Muscle of back (tissue), 13 donors: ENCODE measurements at places on chromosomes 7 and 10.
A peak's percentile ranks its signal among the peaks of the same experiment; 100 is the strongest.

DNA sequence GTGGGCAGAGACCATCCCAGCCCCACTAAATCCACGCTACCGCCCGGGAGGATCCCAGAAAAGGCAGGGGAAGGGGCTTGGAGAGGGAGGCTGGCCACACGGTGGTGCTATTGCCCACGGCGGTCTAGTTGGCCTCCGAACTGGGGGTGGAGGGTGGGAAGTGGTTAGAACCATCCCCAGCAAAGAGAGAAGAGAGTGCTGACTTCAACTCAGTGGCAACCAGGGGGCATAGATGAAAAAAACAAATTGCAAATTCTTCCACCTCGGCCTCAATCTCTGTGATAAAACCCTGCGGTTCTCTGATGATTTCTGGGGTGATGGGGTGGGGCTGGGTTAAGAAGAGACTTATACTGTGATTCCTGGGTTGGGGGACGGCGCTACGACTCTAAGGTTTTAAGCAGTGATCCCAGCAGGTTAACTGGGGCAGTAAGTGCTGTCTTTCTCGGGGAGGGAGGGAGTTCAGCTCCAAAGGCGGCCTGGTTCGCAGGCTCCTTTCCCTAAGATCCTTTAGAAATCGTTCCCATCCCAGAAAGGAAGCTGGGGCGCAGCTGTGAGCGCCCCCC lies 154.5 kb upstream of the LYZL2 start:
- peak; percentile 92 for DNase-seq

GRCh38 chr7:4861227-4861626 lies 603 bp downstream of the PAPOLB start:
- DNase-seq, result no peak

- peak; percentile 13 for DNase-seq
Measured at GRCh38 chr7:5354460-5355232, 69.0 kb downstream of the TNRC18 start.

DNA sequence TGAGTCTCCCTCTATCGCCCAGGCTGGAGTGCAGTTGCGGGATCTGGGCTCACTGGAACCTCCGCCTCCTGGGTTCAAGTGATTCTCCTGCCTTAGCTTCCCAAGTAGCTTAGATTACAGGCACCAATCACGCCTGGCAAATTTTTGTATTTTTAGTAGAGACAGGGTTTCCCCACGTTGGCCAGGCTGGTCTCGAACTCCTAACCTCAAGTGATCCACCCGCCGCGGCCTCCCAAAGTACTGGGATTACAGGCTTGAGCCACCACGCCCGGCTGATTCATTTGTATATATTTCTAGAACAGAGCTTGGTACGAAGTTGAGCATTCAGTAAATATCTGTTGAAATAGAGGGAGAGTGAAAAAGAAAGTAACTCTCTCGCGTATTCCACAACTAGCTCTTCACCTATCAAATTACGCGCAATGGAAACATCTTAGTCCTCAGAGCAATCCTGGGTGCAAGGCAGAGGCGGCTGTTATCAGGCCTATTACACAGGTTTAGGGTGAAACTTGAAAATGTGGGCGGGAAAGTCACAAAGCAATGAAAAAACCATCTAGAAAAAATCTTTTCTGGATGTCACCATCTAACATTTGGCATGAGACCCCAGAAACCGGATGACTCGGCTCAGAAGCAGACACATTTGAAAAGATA lies 707 bp upstream of the GHITM start:
- no peak for DNase-seq

DNA sequence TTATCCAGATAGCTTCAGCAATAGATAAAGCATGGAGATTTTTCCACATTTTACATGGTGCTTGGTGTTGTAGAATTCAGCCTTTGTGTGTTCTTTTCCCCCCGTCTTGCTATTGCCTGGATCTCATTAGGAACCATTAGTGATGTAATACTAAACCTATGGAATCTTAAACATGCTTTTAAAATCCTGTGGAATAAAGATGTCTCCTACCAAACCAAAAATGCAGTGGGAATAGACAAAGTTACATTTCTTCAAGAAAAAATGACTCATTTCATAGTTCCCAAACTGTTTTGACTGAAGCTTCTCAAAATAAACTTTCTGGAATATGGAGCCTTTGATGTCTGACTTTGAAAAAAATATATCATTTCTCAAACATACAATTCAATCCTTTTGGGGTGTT lies 44.0 kb downstream of the CALD1 start:
- no peak for DNase-seq

GRCh38 chr10:130464426-130464825 lies 328.2 kb downstream of the GLRX3 start:
- no peak for DNase-seq

DNA sequence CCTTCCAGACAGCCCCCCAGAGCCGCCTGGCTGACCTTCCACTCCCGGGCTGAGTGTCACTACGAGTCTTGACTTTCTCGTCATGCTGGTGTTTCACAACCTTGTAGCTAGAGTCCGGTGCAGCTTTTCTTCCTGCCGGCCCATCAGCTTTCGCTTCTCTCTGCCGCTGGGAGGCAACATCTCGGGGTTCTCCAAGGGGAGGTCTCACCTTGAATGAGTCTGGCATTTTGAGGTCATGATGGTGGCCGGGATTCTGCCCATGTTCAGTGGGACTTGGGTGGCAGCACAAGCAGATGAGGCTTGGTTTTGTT lies 285.2 kb downstream of the CAMK1D start:
- no peak for DNase-seq

- no peak for DNase-seq
Measured at GRCh38 chr7:24932815-24933214, 47.2 kb downstream of the OSBPL3 start.

GRCh38 chr7:128892521-128893250 lies 17.8 kb downstream of the KCP start:
- DNase-seq, result no peak

DNA sequence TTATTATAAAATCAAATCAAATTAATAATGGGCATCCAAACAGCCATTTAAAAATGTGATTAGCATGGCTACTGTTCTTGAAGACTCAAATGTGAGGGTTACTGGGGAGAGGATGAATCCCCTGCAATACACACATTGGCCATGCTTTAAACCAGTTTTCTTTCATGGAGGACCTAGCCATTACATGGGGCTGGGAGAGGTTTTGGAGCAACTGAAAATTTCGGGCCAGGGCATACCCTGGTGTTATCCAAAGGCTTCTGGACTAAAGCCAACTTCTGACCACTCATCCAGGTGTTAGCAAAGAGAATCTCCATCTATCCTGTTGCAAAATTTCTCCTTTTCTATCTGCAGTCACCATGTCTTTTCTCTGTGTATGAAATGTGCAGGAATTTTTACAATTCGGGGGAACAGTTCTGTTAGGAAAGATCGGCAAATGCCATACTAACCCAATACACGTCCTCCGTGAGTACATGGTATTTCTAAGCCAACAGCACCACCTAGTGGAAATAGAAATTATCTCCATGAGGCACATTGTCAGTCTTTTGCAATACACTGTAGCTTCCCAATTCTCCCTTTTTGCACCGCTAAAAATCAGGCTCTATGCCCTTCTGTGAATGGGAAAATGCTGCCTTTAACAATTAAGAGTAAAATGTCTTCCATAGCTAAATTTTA lies 47.0 kb upstream of the ZNF107 start:
- peak; percentile 11 for DNase-seq

DNA sequence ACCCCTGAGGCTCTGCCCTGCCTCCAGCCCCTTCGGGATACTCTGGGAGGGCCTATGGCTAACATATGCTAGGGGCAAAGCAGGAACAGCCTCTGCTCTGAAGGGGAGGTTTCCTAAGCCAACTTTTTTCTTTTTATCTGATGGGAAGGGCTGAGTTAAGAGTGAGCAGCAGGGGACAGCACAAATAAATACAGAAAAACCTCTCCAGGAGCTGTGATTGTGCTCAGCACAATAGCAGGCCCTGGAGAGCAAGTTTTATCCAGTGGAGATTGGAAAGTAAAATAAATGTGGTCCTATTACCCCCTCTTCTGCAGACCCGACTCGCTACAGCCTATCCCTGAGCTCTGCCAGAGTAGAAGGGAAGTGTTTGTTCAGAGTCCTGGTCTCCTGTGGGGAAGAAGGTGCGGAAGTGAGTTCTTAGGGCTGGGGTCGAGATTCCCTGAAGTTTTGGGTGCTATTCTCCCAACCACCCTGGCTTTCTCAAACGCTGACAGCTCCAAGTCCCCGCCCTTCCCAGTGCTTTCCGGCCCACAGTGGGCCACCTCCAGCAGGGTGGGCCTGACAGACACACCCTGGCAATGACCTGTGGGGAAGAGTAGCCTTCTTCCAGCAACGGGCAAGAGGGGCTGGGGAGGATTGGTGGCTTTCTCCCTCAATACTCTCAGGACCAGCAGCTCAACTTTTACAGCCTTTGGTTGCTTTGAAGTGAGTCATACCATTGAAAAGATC lies 23.0 kb upstream of the AFAP1L2 start:
- DNase-seq, result no peak

- no peak for DNase-seq
Measured at GRCh38 chr7:148537435-148537834, 53.1 kb upstream of the C7orf33 start.

DNA sequence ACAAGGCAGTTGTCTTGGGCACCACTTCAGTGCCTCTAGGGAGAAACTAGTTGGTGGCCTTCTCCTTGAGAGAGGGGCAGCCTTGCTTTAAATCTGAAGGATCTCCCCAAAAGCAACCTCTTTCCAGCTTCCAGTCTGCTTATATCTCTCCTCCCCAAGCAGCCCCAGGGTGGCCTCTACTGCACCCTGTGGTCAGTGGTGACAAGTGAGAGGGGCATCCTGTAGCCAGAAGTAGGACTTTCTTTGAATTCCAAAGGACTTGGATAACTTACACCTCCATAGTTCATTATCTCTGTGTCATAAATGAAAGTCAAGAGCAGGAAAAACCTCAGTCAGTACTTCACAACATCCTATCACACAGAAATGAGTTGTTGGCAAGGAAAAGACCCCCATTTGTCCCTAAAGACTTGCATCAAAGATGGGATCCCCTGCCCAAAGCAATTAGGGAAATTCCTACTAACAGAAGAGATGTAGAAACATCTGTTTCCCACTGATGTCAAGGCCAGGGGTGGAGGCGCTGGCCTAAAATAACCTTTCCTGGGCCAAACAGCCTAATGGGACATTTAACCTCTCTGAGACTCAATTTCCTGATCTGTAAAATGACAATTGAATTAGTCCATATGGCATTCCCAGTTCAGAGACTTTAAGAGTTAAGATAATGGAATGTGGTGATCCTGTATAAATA lies 44.0 kb upstream of the ANKRD1 start:
- peak; percentile 76 for DNase-seq

DNA sequence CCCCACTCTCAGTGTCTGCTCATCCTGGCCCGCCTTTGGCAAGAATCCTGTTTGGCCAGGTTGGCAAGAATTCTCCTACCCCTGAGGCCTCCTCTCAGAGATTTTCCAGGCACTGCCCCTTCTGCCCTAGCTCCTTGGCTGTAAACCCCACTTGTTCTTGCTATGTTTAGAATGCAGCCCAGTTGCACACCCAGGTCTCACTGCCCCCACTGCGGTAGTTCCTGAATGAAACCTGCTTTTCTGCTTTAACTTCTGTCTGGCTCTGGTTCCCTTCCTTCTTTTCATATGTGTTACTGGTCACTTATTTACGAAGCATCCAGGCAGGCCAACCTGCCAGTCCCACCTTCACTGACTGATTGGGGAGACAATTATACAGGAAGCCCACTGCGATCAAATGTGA lies 576.9 kb downstream of the GLRX3 start:
- no peak for DNase-seq

DNA sequence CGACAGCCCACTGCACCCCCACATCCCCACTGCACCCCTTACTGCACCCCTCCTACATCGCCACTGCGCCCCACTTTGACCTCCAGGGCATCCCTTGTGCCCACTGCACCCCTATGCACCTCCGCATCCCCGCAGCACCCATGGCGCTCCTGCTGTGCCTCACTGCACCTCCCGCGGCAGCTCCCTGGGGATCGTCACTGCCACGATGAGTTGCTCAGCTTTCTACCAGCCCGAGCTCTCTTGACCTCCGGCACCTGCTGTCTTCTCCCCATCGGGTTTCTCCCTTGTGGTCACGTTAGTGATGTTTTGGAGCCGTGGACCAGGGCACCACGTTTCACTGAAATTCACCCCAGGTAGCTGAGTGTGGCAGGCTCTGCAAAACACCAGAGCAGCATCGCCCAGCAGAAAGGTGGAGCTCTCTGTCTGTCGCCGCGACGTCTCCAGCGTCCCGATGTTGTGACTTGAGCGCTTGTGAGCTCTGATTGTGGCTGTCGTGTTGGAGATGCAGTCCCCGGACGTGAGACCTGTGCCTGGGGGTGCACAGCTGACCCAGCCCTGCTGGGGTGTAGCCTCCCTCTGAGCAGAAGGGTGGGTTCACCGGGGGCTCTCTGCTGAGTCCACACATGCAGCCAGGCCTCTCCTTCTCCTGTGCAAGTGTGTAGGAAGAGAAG lies 147.7 kb downstream of the DNAJB6 start:
- DNase-seq, result no peak

DNA sequence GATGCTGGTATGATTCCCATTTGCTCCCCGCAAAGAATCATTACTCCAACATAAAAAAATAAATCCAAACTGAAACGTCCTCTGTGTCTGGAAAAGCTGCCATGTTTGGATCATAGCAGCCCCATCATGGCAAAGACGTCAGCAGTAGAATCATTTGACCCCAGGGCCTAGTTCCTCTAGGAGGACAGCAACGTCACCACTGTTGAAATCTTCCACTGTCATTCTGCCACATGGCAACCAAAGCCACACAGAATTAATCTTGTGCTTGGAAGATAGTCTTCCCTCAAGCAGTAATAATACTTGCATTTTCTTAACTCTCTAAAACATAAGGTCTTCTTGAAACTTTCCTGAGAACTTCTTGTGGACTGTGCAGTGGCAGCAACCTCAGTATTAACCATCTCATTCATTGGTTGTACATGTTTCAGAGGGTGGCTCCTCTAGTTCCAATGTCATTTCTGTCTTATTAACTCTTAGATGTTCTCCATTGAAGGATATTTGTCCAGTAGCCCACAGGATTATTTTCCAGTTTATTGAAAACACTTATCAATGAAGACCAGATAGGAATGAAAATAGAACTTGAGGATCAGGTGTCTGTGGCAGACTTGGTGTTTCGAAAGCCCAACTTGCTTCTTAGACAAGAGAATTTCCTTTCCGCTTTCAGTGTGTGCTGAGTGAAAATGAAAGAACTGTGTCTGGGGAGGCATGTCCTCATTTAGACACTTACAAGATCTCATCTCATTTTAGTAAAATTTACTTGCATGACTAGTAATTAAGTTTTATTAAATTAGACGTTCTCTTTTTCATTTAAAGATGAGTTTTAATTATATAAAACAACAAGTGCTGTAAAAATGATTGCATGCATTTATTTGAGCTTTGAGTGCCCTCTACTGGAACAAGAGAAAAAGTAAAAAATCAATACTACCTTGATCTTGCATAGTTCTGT lies 28.9 kb upstream of the INHBA start:
- peak; percentile 38 for DNase-seq

DNA sequence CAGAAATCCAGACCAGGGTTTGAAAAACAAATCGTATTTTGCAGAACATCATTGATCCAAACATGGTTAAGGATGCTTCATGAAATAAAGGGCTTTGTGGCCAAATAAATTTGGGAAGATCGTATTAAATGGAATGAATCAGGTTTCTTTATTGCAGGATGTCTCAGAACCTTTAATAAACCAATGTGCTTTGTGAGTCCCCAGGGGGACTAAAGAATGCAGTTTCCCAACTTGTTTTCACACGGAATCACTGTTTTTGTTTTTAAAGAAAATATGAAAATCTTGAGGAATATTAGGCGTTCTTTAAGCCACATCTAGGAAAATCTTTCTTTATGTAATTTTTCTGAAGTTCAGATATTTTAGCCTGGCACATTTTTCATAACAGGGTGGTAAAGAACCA lies 16.8 kb upstream of the CCDC172 start:
- no peak for DNase-seq

GRCh38 chr7:31692871-31693270 lies 5.9 kb downstream of the PPP1R17 start:
- DNase-seq, result no peak
